ENCODE measurements at places on chromosomes 1 and 21.

DNA sequence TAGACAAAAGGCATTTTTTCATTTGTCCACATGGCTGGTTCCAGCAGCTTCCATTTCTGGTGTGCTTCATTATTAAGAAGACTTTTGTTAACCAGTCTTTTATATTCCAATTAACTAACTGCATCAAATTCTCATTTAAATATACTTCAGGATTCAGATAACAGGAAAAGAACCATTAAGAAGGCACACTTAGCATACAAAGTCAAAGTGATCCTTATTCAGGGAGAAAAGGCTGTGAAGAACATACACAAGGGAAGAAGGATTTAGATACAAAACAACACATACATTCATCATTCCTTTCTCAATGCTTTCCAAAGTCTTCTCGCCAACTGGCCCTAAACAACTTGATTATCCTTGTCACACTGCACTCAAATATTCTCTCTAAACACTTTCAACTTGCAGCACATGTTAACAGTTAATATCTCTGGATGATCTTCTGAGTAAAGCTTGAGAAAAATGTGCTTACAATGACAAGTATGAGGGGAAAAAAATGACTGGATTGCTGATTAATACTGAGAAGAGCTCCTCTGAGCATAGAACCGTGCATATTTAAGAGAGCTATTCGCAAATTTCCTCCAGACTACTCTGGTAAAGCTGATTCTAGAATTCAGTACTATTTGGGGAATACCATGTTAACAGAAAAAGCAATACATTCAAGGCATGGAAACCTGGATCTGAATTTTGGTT lies 225.2 kb upstream of the TNR start:
- H3K4me1 ChIP-seq = no peaks in the 10 kb centered on the region
- peaks cover 8% of the 10 kb centered on the region for H3K36me3 ChIP-seq
- H3K27me3 ChIP-seq = no peaks in the 10 kb centered on the region

- no peak for DNase-seq
- H3K27ac ChIP-seq = no peak overlapping the region
- H3K36me3 ChIP-seq = no peaks in the 10 kb centered on the region
- H3K27me3 ChIP-seq = no peaks in the 10 kb centered on the region
- H3K4me1 ChIP-seq = no peaks in the 10 kb centered on the region
These were observed 15.9 kb downstream of the NUF2 start for GRCh38 chr1:163337631-163338030.

GRCh38 chr21:32197896-32198295 lies 81.0 kb downstream of the MIS18A start:
- H3K4me1 ChIP-seq = peaks cover 7% of the 10 kb centered on the region
- H3K27me3 ChIP-seq = no peaks in the 10 kb centered on the region
- H3K27ac ChIP-seq = no peak overlapping the region
- no peaks in the 10 kb centered on the region for H3K36me3 ChIP-seq

GRCh38 chr1:30043731-30044408 lies 679.5 kb downstream of the MATN1 start:
- no peaks in the 10 kb centered on the region for H3K36me3 ChIP-seq
- DNase-seq = no peak
- no peaks in the 10 kb centered on the region for H3K27me3 ChIP-seq
- H3K27ac ChIP-seq = no peak overlapping the region

- no peak overlapping the region for H3K27ac ChIP-seq
- no peaks in the 10 kb centered on the region for H3K36me3 ChIP-seq
- DNase-seq = no peak
- H3K4me3 ChIP-seq = no peak overlapping the region
- H3K27me3 ChIP-seq = no peaks in the 10 kb centered on the region
These were observed 16.2 kb downstream of the IFI44 start for GRCh38 chr1:78665809-78666208.

DNA sequence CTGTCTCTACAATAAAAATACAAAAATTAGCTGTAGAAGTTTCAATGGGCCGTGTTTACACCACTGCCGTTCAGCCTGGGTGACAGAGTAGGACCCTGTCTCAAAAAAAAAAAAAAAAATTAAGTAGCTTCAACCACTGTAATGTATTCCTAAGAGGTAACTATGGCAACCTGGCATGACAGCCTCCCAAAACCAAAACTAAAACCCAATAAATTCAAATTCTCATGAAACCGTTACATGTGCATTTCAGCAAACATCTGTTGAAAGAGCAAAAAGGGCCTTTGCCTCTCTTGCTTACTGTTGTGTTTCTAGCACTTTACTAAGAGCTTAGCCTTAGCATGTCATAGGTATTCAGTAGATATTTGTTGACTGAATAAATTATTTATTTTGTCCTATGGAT lies 33.5 kb downstream of the ODR4 start:
- H3K4me1 ChIP-seq = no peaks in the 10 kb centered on the region
- DNase-seq = no peak
- H3K27me3 ChIP-seq = no peaks in the 10 kb centered on the region

DNA sequence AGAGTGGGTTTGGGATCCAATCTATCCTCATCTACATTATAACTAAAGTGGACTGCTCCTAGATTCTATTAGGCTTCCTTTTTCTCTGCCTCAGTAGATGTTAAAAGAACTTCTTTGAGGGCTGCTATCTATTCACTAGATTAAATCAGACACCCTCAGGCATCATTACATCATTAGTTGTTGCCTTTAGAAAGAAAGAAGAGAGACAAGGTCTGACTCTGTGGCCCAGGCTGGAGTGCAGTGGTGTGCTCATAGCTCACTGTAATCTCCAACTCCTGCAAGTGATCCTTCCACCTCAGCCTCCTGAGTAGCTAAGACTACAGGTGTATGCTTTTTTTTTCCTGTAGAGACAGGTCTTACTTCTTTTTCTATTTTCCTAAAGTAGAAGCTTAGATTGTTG lies 71.1 kb upstream of the EXO1 start:
- no peak overlapping the region for H3K4me3 ChIP-seq
- no peaks in the 10 kb centered on the region for H3K4me1 ChIP-seq
- H3K27ac ChIP-seq = no peak overlapping the region
- H3K36me3 ChIP-seq = no peaks in the 10 kb centered on the region
- no peaks in the 10 kb centered on the region for H3K27me3 ChIP-seq
- DNase-seq = no peak

DNA sequence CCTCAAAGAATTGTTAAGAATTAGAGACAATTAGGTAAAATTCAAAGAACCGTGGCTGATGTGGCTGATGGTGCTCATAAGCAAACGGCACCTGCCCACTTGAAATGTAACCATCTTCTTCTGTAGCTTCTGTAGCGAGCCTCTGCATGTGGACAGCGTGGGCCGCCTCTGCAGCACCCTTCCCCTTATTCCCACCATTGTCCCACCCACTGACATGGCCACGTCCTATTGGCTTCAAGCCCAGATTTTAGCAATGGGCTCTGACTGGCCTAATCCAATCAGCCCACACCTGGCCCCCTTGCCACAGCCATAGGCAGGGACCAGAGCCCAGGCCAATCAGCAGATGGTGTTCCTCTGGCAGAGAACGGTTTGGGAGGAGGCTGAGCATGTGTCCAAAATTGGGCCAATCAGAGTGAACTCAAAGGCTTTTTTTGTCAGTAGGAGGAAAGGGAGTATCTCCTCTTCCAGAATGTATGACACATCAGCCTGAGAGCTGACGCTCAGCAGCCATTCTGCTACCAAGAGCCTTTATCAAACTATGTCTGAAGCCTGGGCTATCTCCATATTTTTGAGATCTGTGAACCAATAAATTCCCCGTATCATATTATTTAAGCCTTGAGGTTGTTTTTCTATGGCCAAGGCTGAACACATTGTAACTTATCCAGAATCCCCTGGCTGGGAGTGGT lies 518.5 kb downstream of the SMYD3 start:
- H3K36me3 ChIP-seq = no peaks in the 10 kb centered on the region
- no peak overlapping the region for H3K4me3 ChIP-seq
- H3K4me1 ChIP-seq = no peaks in the 10 kb centered on the region
- no peaks in the 10 kb centered on the region for H3K27me3 ChIP-seq

GRCh38 chr1:9449976-9450696 lies 89.1 kb upstream of the SLC25A33 start:
- H3K27me3 ChIP-seq = no peaks in the 10 kb centered on the region
- H3K27ac ChIP-seq = peak overlapping the region; percentile 74
- H3K36me3 ChIP-seq = no peaks in the 10 kb centered on the region
- H3K4me3 ChIP-seq = no peak overlapping the region
- H3K4me1 ChIP-seq = peaks cover 12% of the 10 kb centered on the region

DNA sequence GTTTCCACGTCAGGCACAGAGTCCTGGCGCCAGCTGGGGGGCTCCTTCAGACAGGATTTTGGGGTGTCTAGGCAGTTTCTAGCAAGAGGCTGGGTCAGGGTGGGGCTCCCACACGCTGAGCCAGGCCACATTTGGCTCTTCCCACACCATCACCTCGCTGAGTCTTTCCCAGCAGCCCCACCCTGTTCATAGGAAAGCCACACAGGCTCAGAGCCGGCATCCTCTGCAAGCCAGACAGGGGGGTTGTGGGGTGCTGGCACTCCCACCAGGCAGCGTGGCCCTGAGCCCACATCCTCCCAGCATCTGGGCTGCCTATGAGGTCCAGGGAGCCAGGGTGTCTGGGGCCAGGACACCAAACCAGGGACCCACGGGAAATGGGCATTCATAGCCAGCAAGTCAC lies 2.8 kb upstream of the GPR153 start:
- H3K4me1 ChIP-seq = no peaks in the 10 kb centered on the region
- no peaks in the 10 kb centered on the region for H3K36me3 ChIP-seq
- H3K27ac ChIP-seq = no peak overlapping the region
- no peak overlapping the region for H3K4me3 ChIP-seq

DNA sequence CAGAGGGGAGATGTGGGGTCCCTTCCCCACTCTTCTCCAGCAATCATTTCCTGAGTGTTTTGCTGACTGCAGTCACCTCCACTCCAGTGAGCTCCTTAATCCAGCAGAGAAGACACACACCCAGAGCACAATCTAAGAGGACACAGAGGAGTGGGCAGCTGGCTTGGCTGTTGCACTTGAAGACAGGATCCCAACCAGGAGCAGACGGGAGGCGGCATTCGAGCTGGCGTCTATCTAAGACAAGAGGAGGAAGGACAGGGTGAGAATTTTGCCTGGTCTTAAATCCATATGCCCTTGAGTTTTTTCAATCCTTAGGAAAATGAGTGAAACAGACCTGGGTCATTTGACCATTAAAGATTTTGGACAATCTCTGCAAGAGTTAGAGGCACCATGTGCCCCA lies 56.1 kb upstream of the SIM2 start:
- H3K27ac ChIP-seq = no peak overlapping the region
- DNase-seq = no peak
- no peaks in the 10 kb centered on the region for H3K4me1 ChIP-seq
- no peak overlapping the region for H3K4me3 ChIP-seq
- H3K27me3 ChIP-seq = no peaks in the 10 kb centered on the region
- no peaks in the 10 kb centered on the region for H3K36me3 ChIP-seq

DNA sequence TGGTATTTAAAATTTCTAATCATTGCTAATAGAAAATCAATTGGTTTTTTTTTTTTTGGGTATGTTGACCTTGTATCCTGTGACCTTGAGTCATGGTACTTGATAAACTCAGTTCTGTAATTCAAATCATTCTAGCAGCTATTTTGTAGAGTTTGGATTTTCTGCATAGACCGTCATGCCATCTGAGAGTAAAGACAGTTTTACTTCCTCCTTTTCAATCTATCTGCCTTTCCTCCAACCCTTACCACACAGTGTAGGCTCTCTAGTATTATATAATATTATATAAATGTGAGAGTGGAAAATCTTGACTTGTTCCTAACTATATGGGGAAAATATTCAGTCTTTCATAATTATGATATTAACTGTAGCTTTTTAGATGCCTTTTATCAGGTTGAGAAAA lies 7.0 kb downstream of the TDRD5 start:
- H3K27ac ChIP-seq = no peak overlapping the region
- no peaks in the 10 kb centered on the region for H3K4me1 ChIP-seq
- no peaks in the 10 kb centered on the region for H3K36me3 ChIP-seq

GRCh38 chr1:168112673-168113305 lies 23.9 kb downstream of the GPR161 start:
- no peak overlapping the region for H3K27ac ChIP-seq
- DNase-seq = peak; percentile 74
- no peaks in the 10 kb centered on the region for H3K27me3 ChIP-seq
- no peak overlapping the region for H3K4me3 ChIP-seq

DNA sequence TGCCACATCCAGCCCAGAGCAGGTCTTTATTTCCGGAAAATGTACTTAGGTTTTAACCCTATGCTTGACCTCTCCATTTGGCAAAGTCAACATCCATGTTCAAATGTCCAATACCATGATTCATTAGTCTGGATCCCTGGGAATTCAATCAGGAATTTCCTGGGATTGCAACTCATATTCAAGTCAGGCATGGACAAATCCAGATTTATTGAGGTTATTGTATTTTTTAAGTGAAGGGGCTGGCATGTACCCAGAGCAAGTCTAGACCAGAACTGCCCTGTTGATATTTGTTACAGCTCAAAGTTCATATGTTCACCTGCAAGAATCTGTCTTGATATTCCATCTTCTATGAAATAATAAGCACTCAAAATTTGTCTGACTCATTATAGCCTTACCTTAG lies 521.1 kb downstream of the ADGRL2 start:
- H3K4me3 ChIP-seq = no peak overlapping the region
- H3K36me3 ChIP-seq = no peaks in the 10 kb centered on the region
- H3K4me1 ChIP-seq = no peaks in the 10 kb centered on the region
- no peak overlapping the region for H3K27ac ChIP-seq
- no peaks in the 10 kb centered on the region for H3K27me3 ChIP-seq
- no peak for DNase-seq

Measured in ascending aorta (tissue), 2 donors.